ENCODE measurements at places on chromosomes 16 and 17. TPM values are rescaled to one million over a fixed set of nuclear protein-coding genes. Genes with fewer than 3 reads are reported as not detected.

Gene ATP2C2
- polyA plus RNA-seq, result 1.4 TPM

- no peak for DNase-seq
Observed at GRCh38 chr16:30797670-30798309, 10.8 kb upstream of the ZNF629 start.

Gene USH1G
- polyA plus RNA-seq, result not detected

- peak; percentile 41 for DNase-seq
Observed at GRCh38 chr17:5122586-5123342, 6.9 kb downstream of the USP6 start.

GRCh38 chr17:67157732-67158639, 87.0 kb downstream of the HELZ start:
- DNase-seq, result peak; percentile 35

- DNase-seq, result no peak
Observed at GRCh38 chr17:28892024-28892423, 5.5 kb downstream of the FLOT2 start.

DNA sequence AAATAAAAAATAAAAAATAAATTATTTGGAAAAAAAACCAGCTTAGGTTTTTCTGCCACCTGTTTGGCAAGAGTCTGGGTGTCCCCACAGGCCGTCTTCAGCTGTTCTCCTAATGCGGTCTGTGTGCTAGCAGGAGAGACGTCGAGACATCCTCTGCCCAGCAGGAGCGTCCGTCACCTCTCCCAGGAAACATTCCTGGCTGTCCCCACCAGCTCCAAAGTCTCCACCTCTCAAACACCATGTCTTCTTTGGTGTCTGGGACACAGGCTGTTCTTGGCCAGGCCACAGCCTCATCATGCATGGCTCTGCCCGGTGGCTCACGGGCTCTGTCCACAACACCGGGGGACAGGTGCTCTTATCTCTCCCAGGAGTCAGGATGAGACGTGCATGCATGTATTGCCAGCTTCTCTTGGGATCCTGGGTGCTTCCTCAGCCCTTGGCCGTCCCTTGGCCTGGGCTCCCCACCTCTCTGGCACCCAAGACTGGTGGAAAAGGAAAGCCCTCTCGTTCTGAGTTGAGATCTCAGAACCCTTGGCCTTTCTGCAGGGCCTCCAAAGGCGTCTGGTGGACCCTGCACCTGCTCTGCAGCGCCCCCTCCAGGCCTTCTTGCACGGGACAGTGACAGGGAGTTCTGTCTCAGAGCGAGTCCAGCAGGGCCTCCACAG, 84.9 kb upstream of the CBX4 start:
- DNase-seq, result no peak

GRCh38 chr17:39208136-39208535, 8.1 kb downstream of the RPL19 start:
- DNase-seq, result no peak

GRCh38 chr16:17345043-17345442, 125.7 kb downstream of the XYLT1 start:
- DNase-seq, result peak; percentile 54

DNA sequence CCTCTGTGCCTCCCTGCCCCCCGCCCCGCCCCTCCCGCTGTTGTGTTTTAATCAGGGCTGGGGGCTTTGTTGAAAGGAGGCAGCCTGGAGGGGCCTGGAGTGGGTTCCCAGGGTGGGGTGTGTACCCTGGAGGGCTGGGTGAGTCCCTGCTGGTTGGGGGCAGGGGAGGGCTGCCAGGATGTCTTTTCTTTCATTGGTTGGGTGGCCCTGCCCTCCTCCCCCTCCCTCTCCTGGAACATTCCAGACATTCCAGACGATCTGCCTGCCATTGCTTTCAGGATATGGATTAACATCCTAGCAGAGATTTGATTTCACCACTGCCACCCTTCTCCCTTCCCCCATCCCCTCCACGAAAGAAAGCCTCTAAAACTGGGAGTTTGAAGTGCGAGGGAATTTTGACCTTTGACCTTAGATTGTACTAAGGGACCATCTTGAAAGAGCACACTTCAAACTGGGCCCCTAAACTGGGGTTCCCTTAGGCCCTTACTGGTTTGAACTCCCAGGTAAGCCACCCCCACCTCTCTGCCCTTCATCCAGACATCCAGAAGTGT, 25.3 kb downstream of the IGF2BP1 start:
- no peak for DNase-seq

GRCh38 chr17:39939588-39940419, 12.3 kb downstream of the LRRC3C start:
- peak; percentile 76 for DNase-seq

- no peak for DNase-seq
Observed at GRCh38 chr17:17480593-17481148, 3.9 kb downstream of the MED9 start.

Measured in hindlimb muscle (tissue), 1 donor.